ENCODE measurements at places on chromosomes 4 and X.
A peak's percentile ranks its signal among the peaks of the same experiment; 100 is the strongest.

DNA sequence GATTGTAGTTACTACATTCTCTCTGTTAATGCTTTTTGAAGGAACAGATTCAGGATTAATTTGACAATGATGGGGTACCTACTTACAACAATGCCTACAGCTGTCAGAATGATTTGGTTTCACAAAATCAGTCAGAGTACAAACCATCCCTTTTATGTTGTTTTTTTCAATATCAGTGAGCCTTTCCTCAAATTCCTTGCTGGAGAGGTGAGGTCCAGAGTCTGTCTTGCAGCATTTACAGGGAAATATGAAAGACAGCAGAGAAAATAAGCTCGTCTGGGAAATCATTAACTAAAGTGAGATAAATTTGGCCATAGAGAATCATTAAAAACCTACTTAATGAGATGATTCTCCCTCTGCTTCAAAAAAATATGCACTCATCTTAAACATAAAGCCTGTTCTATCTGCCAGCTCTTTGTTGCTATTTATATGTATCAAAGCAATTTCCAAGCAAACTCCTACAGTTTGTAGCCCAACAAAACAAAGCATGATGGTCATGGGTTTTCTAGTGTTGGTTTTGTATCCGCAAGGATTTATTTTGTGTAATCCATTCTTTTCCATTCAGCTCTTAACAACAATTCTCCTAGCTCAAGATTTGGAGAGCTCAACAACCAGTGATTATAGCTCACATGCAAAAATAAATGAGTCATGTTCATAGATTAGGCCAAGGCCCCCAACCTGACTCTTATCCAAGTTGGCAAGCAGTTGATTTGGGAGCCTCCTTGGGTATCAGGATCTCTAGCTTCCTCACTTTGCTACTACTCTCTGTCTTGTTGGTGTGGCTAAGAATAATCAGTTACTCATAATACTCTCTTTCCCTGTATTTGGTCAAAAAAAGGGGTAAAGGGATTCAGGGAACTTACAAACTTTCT, 222.6 kb downstream of the ENOX2 start:
- DNase-seq, result no peak

DNA sequence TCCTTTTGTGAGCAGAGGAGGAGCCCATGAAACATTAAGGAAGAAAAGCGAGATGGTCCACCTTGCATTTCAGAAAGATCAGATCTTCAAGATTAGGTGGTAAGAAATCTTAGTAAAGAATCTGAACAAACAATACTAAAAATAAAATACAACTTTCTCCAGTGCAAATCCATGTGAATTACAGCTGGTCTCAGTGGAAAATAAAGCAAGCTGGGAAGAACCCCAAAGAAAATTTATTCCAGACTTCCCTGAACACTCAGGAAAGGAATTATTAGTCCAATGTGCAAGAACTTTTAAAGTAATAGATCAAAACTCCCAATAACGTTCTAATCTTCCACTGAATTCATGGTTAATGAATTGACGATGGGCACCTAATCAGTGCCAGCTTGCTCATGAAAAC, 37.3 kb upstream of the C1QTNF7 start:
- DNase-seq, result no peak

GRCh38 chr4:4519297-4519894, 22.5 kb downstream of the STX18 start:
- no peak for DNase-seq

DNA sequence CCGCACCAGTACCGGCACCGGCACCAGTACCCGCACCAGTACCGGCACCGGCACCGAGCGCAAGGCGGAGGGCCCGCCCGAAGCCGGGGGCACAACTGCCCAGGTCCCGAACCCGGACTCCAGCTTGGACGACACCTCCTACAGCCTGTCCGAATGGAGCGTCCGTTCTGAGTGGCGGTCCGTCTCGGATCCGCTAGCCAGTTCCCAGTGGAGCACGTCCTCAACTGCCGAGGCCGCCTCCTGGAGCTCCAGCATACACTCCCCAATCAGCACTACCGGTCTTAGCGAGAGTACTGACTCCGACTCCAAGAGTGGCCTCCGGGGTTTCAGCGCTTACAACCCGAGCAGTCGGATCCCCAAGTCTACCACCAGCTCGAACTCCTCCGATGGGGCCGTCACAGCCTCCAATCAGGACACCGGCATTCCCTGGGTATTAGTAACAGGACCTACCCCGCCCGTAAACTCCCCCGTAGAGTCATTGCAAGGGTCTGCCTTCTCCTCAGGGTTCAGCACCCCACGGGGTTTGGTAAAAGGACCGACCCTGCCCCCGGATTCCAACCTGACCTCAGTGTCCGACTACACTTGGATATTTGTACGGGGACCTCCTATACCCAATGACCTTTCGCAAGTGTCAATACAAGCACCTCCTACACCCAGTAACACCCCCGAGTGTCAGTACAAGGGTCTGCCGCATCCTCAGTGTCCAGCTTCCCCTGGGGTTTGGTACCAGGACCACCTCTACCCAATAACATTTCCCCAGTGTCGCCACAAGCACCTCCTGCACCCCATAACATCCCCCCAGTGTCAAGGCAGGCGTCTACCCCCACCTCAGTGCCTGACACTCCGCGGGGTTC, 721 bp upstream of the MAOA start:
- DNase-seq, result peak; percentile 7

DNA sequence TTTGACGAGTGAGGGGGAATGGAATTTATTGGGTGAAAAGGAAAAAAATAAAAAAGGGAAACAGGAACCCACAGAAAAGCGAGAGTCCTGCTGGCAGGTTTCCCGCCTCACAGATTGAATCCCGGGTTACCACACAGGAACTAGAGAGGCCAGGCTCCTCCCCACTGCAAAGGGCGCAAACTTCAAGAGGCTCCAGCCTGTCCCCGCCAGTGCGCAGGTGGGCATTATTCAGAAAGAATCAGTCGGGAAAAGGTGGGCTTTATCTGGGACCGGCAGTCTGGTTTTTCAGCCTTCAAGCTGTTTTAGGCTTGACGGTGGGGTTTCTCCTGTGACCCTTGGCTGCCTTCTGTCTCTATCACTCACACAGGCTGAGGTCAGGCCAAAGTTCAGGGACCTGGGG, 1496.8 kb downstream of the RPA4 start:
- DNase-seq, result no peak

GRCh38 chr4:126470862-126471261, 1156.1 kb downstream of the FAT4 start:
- DNase-seq, result no peak

GRCh38 chr4:133596459-133596858, 447.4 kb downstream of the PCDH10 start:
- no peak for DNase-seq

DNA sequence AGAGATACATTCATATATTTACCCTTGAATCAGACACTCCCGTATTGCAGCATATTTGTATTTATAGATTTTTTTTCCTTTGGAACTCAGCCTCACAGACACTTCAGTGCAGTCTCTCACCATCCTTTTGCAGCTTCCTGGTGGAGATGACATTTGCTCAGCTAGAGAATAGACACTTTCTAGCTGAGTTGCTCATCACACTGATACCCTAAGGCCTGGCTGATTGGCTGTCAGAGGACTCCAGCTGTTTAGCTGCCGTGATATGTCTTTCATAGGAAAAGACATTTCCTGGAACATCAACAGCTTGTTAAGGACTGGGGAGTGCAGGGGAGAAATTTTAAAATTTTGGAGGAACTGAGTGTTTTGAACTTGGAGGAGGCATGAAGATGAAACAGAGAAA, 429.6 kb downstream of the SMARCA1 start:
- DNase-seq, result no peak

DNA sequence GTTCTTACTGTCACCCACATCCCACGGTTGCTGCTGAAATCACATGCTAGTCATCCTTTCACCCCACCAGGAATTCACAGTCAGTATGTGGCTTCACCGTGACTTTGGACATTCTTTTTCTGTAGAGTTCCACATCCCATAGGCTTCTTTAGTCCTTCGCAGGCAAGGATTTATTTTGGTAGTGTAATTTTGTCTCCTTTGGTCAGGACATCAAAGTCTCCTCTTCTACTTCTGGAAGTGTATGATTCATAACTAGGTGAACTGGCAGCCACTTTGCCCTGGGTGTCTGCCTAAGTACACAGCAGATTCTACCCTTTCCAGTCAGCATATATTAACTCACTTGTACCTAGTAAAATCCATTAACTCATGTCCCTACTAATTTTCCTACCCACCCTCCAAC, 38.3 kb upstream of the MMAA start:
- DNase-seq, result no peak

GRCh38 chr4:73459048-73459421, 22.5 kb upstream of the AFM start:
- no peak for DNase-seq

DNA sequence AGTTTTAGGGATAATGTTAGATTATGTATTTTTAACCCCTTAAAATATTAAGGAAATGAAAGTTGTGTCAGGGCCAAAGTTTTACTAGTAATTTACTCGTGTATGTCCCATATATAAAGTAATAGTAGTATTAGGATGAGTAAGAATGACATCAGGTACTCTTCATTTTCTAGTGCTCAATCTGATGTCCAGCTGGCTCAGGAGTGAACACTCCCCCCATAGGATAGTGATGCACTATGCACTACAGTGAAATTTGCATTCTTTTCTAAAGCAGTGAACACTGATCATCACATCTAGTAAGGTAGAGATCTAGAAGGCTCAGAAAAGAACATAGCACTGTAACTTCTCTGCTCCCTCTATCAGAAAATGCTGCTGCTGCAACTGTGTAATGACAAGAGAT, 409.7 kb downstream of the GLUD2 start:
- no peak for DNase-seq

- no peak for DNase-seq
Measured at GRCh38 chrX:31374786-31375185, 302.9 kb upstream of the FTHL17 start.

- no peak for DNase-seq
Measured at GRCh38 chr4:61828960-61829359, 628.8 kb downstream of the ADGRL3 start.

DNA sequence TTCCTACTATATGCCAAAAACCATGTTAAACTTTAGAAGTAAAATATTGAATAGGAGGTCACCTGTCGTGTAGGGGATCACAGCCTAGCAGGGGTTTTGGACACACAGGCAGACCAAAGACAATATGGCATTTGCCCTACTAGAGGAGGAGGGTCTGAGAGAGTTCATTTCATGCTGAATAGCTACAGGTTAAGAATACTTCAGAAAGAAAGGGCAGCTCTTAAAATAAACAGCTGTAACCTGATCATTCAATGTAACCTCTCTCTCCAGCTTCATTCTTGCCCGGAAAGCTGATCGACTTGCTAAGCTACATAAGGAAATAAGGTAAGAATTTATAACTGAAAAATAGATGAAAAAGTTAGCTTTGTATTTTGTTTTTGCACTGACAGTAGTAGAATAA, 79.9 kb downstream of the MAOA start:
- no peak for DNase-seq

- no peak for DNase-seq
Measured at GRCh38 chrX:129594781-129595180, 54.7 kb downstream of the OCRL start.

GRCh38 chr4:120517966-120518365, 404.6 kb downstream of the PRDM5 start:
- DNase-seq, result no peak

DNA sequence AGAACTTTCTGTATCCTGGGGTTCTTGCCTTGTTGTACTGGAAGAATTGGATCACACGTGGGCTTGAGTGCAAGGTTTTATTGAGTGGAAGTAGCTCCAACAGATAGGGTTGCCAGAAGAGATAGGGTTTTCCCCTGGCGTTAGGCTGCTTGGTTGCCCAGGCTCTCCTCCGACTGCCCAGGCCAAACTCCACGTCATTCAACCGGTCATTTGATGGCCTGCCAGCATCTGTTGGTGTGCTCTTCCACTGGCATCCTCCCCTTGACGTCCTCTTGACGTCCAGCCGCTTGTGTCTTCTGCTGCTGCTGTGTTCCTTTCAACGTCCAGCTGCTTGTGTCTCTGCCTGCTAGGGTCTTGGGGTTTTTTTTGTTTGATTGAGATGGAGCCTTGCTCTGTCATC, 340.3 kb upstream of the ZCCHC13 start:
- DNase-seq, result no peak

GRCh38 chr4:89316211-89316610, 8.6 kb upstream of the GPRIN3 start:
- DNase-seq, result no peak

- no peak for DNase-seq
Measured at GRCh38 chr4:103370336-103370735, 172.2 kb upstream of the CENPE start.

- DNase-seq, result no peak
Measured at GRCh38 chrX:8848441-8848840, 47.3 kb upstream of the FAM9A start.

DNA sequence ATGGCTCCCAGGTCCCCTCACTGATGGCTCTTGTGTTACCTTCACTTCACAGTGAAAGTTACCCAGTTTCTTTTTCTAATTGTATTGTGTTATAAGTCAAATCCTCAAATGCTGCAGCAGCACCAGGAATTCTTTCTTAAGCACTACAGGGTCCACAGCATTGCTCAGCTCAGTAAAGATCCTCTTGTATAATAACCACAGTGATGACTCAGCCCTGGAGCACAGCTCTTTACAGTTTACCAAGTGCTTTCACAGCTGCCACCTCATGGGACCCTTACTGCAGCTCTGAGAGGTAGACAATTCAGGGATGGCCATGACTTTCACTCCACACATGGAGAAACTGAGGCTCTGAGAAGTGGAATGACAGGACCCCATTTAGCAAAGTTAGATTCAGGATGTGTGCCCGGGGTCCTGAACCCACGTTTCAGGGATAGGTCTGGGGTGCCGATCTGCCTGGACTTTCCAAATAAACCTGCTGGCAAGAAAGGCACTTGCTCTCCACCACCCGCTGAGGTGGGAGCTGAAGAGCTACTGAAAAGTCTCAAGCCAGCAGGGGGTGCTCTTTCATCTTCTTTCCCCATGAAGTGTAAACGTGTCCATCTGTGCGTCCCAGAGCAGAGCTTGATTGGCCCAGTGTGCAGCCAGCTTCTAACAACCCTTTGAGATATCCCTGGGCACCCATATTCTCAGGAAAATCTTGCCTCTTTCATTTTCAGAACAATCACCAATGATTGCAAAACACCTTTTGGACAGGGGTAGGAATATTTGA, 35.7 kb upstream of the GABRQ start:
- DNase-seq, result no peak

- DNase-seq, result no peak
Measured at GRCh38 chr4:1463088-1463926, 57.1 kb upstream of the NKX1-1 start.

DNA sequence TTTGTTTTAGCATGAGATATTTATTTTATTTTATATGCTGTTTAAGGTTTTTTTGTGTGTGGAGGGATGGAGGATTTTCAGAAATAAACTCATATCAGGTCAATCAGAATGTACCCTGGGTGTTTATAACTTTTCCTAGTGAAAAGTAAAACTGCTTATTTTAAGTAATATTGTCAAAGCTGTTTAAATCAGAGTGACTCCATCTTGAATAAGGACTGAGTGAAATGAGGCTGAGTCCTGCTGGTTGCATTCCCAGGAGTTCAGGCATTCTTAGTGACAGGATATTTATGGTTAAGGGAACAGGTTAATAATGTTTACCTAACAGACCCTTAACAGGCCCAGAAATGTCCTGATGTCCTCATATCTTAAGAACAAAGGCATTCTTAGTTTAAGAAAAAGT, 1160.9 kb upstream of the PCDH7 start:
- DNase-seq, result no peak

Data from CD4-positive, alpha-beta T cell treated with Interleukin-2 at 100 ng/mL for 4 hours (primary cell).